Left renal cortex interstitium (tissue), 4 donors: ENCODE measurements at places on chromosomes 1 and 21.

DNA sequence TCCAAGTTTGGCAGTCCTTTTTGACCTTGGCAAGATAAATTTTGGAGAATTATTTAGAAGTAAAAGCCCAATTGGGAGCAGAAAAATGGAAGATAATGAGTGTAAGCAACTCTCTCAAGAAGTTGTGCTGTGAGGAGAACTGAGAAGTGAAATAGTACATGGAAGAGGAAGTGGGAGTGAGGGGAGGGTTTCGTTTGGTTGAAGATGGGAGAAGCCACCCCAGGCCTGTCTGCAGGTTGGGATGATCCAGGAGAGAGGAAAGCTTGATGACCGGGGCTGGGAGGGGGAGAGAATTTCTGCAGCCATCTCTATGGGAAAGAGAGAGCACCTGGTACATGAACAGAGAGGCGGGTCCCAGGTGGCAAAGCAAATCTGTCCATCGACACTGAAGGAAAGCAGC lies 8.6 kb upstream of the RCAN1 start:
- DNase-seq, result no peak

- DNase-seq, result peak; percentile 36
These were observed 54.8 kb upstream of the SOD1 start for GRCh38 chr21:31604591-31605190.

DNA sequence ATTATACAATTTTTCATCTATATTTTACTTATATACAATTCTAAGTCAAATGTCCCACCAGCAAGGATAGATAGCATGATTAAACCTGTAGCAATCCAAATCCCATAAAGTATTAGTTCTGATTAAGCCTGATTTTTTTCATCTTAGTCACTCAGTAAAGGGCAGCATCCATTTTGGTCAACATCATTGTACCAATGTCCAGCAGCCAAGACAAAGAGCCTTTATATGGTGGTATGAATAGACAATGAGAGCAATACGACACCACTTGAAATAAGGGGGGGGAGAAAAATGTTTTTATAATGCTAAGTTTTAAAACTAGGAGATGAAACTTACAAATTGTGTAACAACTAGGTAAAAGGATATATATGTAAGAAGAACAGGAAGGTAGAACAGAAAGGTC lies 7.4 kb downstream of the ZNF644 start:
- DNase-seq, result no peak

DNA sequence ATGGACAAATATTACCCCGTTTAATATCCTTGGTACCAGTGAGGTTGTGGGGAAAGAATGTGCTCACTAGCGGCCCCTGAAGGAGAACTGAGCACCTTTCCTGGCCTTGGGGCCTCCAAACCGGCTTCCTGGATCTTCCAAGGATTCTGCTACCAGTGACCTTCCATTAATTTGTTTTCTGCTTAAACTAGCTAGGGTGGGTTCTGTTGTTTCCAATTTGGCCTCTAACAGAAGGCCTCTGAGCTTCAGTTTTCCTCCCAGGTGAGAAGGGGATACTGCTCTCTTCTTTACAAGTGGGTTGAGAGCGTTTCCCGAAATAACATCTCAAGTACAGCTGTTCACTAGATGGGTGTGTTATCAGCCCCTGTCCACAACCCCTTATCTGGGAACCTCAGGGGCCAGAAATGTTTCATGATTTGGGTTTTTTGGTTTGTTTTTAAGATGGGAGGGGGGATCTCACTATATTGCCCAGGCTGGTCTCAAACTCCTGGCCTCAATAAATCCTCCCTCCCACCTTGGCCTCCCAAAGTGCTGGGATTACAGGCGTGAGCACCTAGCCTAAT lies 16.9 kb upstream of the IFNGR2 start:
- no peak for DNase-seq

DNA sequence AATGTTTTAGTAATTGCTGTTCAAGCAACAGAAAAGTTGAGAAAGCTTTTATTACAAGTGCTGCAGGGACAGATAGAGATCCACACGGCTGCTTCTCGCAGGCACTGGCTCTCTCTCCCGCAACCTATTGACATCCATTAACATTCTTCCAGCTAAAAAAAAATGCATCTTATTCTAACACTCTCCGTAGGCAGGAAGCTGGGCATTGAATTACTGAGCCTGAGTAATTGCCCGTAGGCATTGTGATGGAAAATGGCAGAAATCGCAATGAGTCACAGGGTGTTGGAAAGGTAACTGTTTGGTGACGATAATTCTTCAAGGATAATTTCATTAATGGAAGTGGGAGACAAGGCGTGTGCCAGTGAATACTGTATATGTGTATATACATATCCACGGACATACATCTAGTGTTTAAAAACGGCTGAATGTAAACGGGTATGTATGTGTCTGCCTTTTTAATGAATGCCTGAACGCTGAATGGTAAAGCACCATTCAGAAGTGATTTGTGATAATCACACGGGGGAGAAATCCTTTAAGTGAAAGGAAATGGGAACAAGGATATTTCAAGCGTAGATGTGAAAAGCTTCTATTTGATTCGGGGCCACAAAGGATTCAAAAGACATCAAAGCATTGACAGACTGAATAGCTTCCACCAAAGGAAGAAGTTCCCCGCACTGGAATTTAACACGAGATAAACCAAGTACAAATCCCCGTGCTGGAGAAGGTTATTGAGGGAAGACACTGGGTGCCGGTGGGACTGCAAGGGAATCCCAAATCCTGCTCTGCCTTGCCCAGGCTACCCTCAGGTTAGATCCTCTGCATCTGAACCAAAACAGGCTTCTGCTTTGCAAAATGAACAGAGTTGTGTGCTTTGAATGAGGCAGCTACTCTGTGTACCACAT lies 567.2 kb downstream of the NPHP4 start:
- peak; percentile 32 for DNase-seq

- DNase-seq, result peak; percentile 20
These were observed 86.9 kb downstream of the ADARB1 start for GRCh38 chr21:45161038-45161945.

DNA sequence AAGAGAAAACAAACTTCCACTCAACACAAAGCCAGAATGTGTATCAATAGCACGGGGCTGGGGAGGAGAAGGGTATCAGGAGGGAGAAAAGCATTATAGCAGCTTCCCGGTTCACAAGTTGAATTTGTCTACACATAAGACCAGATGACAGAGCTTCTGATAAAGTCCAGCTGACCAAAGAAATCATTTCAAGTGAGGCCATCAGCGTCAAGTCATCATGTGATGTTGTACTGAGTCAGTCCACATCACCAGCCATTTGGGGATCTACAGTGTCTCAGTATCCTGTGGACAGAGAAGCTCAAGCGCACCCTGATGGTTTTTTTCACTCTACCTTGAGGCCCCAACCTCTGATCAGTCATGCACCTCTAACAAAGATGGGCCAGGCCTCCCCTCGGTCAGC lies 33.0 kb downstream of the SETD4 start:
- no peak for DNase-seq

- DNase-seq, result no peak
These were observed 136.1 kb downstream of the GPATCH2 start for GRCh38 chr1:217494767-217495166.

GRCh38 chr21:46120301-46121285 lies 22.7 kb downstream of the COL6A2 start:
- DNase-seq, result no peak

- no peak for DNase-seq
These were observed 23.6 kb downstream of the COL6A2 start for GRCh38 chr21:46121286-46122221.

DNA sequence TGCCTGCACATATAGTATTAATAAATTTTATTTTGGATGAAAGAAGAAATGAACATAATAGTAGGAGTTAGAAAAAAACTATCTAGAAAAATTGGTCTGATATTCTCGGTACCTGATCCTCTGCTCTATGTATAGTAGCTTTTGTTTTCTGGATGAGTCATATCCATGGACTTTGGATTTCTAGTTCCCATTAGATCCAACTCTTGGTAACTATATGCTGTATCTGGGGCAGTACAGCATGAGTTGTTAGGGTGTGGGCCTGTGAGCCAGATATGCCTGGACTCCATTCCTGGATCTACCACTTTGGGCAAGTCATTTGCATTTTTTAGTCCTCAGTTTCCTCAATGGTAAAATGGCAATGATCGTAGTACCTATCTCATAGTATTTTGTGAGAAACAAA lies 372.2 kb upstream of the PKN2 start:
- no peak for DNase-seq

DNA sequence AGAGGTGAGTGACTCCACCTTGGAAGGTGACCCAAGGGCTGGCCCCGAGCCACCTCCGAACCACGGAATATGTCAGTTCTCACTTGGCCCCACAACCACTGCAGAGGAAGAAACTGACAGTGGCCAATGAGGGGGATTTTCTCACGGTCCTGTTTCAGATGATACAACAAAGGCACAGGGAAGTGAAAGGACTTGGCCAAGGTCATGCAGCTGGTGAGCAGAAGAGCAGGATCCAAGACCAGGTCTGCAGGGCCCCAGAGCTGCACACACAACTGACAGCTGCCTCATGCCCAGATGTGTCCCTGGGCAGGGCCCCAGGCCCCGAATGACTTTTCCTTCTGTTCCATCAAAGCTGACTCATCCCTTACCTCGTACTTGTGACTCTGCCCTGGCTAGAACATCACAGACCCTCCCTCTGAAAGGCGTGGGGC lies 25.8 kb upstream of the EVA1B start:
- DNase-seq, result no peak

GRCh38 chr21:43370091-43370658 lies 56.8 kb downstream of the SIK1 start:
- DNase-seq, result no peak

- DNase-seq, result no peak
These were observed 67.6 kb upstream of the GUCA2B start for GRCh38 chr1:42085596-42085995.

DNA sequence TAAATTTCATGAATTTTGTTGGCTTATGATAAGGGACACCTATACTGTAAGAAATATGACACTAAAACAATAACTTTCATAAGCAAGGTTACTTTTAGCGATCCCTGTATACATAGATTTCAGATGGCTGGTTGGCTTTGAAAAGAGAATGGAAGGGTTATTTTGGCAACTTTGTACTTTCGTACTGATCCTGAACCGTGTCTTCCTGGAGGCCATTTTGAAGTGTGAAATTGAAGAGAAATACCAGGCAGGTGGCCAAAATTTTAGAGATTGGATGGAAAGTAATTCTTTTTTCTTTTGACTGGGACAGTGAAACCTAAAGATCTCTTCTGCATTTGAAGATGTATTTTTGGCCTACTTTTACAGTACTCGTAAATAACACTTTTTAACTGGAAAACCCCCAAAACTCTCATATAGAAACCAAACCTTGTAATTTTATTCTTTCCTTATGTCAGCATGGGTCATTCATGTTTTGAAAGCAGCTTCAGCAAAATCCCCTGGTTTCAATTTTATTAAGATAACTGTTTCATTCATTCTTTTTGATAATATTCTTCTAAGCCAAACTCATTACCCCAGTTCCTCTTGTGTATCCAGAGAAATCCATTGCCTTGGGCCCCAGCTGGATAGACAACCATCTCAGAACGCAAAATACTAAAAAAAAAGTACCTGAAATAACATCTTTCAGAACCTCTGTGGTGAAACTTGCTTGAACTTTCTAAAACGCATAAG lies 38.4 kb upstream of the ZNF281 start:
- DNase-seq, result no peak

- no peak for DNase-seq
These were observed 9.4 kb upstream of the NEK2 start for GRCh38 chr1:211684791-211685190.

GRCh38 chr21:39363607-39364555 lies 15.0 kb upstream of the HMGN1 start:
- no peak for DNase-seq

- DNase-seq, result no peak
These were observed 29.0 kb downstream of the SPEN start for GRCh38 chr1:15876357-15877055.

DNA sequence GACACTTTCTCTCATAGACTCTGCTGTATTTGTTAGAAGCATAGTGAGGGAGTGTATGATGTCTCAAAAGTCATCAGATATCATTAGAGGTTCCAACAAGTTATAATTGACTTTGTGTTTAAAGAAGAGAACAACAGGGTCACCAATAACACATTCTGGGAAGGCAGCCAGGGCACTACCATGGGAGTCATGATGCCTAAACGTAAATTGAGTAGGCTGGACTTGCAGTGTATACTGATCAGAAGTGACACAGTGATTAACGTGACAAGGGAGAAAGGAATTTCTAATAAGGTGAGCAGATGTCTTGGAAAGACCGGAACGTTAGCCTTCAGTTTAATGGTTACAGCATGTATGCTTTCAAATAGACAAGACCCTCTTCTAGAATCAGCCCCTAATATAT lies 973.2 kb downstream of the NCAM2 start:
- no peak for DNase-seq
